ENCODE measurements at places on chromosomes 1 and 21. TPM values are rescaled to one million over a fixed set of nuclear protein-coding genes. Genes with fewer than 3 reads are reported as not detected.

SAMD11 gene
- 5.5 TPM for polyA plus RNA-seq

PODN gene
- 11.4 TPM for polyA plus RNA-seq

S100A2 gene
- 0.48 TPM for polyA plus RNA-seq

RNU1-1 gene
- polyA plus RNA-seq: not detected

AMY2A gene
- polyA plus RNA-seq: not detected

TCHHL1 gene
- not detected for polyA plus RNA-seq

RBP7 gene
- polyA plus RNA-seq: 5.7 TPM

ATF3 gene
- polyA plus RNA-seq: 34.0 TPM

HSD11B1 gene
- polyA plus RNA-seq: 0.15 TPM

C21orf91 gene
- polyA plus RNA-seq: 16.4 TPM

SLC25A34 gene
- 4.9 TPM for polyA plus RNA-seq
